NCI-H2081 treated with DMSO at 0.1 percent for 48 hours (cell line): ENCODE measurements at places on chromosomes 1 and 21.

- DNase-seq: no peak
These were observed 77.9 kb downstream of the PSMG1 start for GRCh38 chr21:39105341-39105765.

GRCh38 chr1:98420376-98421084, 241.0 kb upstream of the SNX7 start:
- DNase-seq: no peak

- DNase-seq: no peak
These were observed 420.4 kb upstream of the BEND5 start for GRCh38 chr1:49197081-49197480.

DNA sequence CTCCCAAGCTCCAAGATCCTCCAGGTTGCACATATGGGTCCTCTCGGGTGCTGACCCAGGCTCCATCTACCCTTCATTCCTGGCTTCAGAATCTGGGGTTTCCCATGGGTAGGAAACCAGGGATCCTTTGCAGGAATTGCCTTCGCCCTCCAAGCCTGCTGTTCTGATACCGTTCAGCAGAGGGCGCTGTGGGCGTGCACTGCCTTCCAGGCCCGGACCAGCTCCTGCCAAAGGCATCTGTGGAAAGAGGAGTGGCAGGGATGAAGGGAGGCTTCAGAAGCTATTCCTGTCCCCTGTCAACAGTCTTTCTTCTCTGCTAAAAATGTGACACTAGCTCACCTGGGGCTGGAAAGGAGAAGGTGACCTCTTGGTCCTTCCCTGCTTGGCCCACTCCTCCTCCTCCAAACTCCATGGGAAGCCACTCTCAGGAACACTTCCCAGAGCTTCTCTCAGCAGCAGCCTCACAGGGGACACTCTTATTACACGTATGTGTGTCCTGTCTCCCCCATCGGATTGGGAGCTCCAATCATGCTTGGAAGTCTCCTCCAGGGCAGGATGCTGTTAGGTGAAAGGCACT, 71.2 kb downstream of the VWA5B1 start:
- no peak for DNase-seq

DNA sequence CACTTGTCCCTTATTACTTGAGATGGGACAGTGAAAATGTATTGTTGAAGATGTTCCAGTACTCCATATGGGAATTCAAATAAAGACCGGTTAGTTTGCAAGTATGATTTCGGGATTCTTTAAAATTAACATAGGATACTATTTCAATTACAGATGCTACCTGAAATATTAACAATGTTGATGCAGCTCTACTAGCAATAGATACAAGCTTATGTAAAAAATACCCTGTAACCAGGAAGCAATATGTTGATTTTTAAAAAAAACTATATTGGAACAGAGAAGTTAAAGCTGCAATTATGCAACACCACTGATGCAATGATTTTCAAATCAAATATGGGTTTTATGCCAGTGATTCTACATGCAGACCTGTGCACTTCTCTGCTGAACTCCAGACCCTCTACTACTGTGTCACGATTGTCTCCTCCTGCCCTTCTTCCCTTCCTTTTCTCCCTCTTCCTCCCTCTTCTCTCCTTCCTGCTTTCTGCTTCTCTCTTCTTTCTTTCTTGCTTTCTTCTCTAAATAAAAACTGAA, 179.2 kb downstream of the ATP6V1G3 start:
- no peak for DNase-seq

GRCh38 chr1:109225308-109225707, 11.6 kb downstream of the SARS1 start:
- no peak for DNase-seq

DNA sequence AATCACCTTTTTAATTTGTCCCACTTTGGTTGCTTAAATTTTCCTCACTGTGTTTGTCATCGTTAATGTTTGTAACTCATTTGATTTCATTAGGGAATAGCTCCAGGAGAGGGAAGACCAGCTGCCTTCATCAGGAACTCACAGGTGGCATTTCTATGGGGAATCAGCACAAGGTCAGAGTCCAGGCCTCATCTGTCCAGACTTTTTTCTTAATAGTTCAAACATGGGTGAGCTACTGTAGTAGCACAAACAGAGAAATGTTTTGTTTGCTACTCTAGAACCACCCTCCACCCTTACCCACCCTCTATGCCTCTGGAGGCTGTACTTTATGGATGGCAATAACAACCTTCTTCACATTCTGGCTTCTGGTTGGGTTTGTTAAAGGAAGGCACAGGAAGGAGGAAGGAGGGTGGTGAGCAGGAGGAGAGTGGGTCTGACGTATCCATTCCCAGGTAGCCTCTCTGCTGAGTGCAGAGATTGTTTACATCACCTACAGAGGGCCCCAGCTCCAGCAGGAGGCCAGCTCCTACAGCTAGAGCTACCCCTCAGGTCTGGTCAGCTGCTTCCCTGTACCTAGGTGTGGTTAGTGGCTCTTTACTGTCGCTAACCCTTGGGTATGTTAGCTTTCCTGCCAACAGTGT, 8.1 kb upstream of the TEDDM1 start:
- DNase-seq: no peak

GRCh38 chr1:234208791-234209190, 164.5 kb upstream of the COA6 start:
- DNase-seq: no peak

- no peak for DNase-seq
These were observed 18.7 kb downstream of the TMEM50A start for GRCh38 chr1:25356848-25357247.

GRCh38 chr1:93964096-93964776, 55.0 kb upstream of the GCLM start:
- no peak for DNase-seq

GRCh38 chr1:229286099-229286766, 15.3 kb downstream of the RAB4A start:
- DNase-seq: no peak

DNA sequence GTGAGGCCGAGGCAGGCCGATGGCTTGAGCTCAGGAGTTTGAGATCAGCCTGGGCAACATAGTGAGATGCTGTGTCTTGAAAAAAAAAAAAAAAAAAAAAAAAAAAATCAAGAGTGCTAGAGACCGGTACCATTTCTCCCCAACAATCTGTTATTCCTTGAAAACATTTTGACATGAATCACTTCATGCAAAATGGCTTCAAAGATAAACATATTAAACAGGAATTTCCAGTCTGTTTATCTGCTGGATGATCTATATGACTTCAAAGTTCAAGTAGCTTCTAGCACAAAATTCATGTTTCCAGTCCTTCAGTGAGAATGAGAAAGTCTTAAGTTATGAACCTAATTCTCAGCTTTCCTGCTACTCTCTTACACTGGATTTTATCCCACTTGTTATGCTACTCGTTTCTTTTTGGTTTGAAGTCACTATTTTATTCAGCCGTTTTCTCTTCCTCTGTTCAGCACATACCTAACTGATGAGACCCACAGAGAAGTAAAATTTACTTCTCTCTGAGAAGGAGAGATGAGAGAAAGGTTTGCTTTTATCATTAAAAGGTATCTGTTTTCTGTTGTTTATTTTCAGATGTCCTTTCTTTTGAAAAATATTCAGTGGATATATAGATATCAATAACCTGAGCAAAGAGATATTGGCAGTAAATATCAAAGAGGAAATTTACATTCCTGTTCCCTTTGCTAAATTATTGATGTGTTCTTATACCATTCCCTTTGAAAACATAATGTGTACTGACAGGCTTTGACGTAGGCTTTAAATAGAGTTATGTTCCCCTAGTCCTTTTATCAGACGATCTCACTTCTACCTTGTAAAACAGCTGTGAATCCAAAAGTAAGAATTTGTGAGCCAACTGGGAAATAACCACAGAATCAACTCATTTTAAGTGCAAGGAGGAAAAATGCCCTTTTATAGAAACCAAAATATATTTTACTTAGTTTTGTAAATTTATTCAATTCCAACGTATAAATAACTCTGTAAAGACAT, 38.2 kb downstream of the CD46 start:
- no peak for DNase-seq

DNA sequence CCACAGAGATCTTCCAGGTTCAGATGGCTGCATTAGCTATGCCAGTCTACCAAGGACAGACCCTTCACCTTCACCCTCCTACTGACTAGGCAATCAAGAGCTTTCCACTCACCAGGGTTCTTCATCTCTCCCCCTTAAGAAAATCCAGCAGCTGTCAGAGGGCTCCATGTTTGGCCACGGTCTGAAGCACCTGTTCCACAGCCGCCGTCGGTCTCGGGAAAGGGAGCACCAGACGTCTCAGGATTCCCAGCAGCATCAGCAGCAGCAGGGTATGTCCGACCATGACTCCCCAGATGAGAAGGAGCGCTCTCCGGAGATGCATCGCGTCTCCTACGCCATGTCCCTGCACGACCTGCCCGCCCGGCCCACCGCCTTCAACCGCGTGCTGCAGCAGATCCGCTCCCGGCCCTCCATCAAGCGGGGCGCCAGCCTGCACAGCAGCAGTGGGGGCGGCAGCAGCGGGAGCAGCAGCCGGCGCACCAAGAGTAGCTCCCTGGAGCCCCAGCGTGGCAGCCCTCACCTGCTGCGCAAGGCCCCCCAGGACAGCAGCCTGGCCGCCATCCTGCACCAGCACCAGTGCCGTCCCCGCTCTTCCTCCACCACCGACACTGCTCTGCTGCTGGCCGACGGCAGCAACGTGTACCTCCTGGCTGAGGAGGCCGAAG, 13.8 kb downstream of the TMCC2 start:
- DNase-seq: no peak

- no peak for DNase-seq
These were observed 13.3 kb downstream of the MSTO1 start for GRCh38 chr1:155623357-155623756.
